A549 treated with DMSO at 1 μM for 4 hours (cell line): ENCODE measurements at places on chromosomes 6 and 20. TPM values are rescaled to one million over a fixed set of nuclear protein-coding genes. Genes with fewer than 3 reads are reported as not detected.

The MLN gene
- total RNA-seq: not detected in 5 replicates

The EYA2 gene
- 2.2 to 3.7 TPM (median 3.0 TPM) in 5 replicates for total RNA-seq

The ZSCAN23 gene
- not detected in 5 replicates for total RNA-seq

The CUL7 gene
- 7.3 to 8.5 TPM (median 7.6 TPM) in 5 replicates for total RNA-seq

The HLA-DMB gene
- 1.2 to 2.3 TPM (median 1.7 TPM) in 5 replicates for total RNA-seq

The DNAH8 gene
- total RNA-seq: not detected in 5 replicates

The UST gene
- 2.6 to 3.0 TPM (median 2.8 TPM) in 5 replicates for total RNA-seq

The RAET1E gene
- 2.2 to 3.4 TPM (median 2.9 TPM) in 5 replicates for total RNA-seq

The TCF15 gene
- not detected in 5 replicates for total RNA-seq

The TRAPPC3L gene
- total RNA-seq: not detected in 5 replicates

The LPA gene
- total RNA-seq: 0.02 to 0.03 TPM in 2 of 5 replicates, not detected in the others

The EYS gene
- 0.05 to 0.08 TPM (median 0.05 TPM) in 3 of 5 replicates, not detected in the others for total RNA-seq

The TRIM27 gene
- 40.7 to 48.8 TPM (median 45.8 TPM) in 5 replicates for total RNA-seq

The KIAA0408 gene
- total RNA-seq: 5.9 to 7.1 TPM (median 6.5 TPM) in 5 replicates

The TEAD3 gene
- total RNA-seq: 4.2 to 6.2 TPM (median 5.7 TPM) in 5 replicates

The APOM gene
- total RNA-seq: 2.8 to 3.8 TPM (median 3.2 TPM) in 5 replicates

The KATNA1 gene
- 10.3 to 12.0 TPM (median 11.2 TPM) in 5 replicates for total RNA-seq

The PTK6 gene
- 2.1 to 3.1 TPM (median 2.5 TPM) in 5 replicates for total RNA-seq

The BTNL2 gene
- total RNA-seq: not detected in 5 replicates

The KHDC1 gene
- 3.0 to 4.6 TPM (median 4.0 TPM) in 5 replicates for total RNA-seq

The AIF1 gene
- total RNA-seq: not detected in 5 replicates

The TSHZ2 gene
- not detected in 5 replicates for total RNA-seq

The ANKRD6 gene
- total RNA-seq: 1.4 to 2.9 TPM (median 2.2 TPM) in 5 replicates

The CD93 gene
- not detected in 5 replicates for total RNA-seq

The ATRN gene
- total RNA-seq: 21.1 to 29.1 TPM (median 27.0 TPM) in 5 replicates
